ENCODE measurements at places on chromosomes 13 and 19. TPM values are rescaled to one million over a fixed set of nuclear protein-coding genes. Genes with fewer than 3 reads are reported as not detected.

DNA sequence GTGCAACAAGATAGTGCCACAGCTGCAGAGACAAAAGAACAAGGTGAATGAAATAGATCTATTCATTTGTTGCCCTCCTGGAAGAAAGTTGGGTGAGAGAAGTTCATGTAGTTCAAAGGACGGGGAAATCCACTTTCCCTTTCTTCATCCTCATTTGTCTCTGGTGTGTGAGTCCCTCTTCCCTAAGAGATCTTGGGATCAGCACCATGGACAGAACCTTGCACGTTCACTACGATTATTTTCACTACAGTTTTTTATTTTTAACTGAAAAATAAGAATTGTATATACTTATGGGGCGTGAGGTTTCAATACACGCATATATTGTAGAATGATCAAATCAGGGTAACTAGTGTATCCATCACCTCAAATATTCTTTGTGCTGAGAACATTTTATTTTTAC is 29.2 kb downstream of the NLRP5 start:
- no peak for DNase-seq

DNA sequence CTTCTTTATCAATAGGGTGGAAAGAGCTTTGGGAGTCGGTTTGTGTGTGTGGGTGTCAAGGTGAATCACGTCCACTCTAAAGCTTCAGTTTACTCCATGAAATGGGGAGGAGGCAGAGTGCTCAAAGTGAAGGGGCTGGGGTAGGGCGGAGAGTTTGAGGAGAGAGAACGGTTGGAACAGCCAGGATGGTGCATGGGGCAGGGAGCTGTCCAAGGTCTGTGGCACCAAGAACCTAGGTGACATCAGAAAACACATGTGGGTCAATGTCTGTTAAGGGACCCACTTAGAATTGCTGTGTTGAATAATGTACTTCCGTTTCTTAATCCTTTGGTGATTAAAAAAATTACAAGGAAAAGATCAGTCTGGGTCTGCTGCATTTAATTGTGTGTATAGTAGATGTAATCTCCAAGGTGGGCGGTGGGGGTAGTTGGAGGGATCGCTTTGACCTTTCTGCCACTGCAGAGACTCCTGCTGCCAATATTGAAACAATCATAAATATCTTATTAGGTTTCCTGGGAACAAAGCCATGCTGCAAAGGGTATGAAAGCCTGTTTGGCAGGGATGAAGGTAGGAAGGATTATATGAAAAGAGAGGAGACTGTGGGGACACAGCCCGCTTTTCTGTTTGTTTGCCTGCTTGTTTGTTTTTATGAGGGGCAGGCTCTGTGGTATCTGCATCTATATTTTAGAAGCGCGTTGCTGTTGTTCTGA is 122.3 kb downstream of the ATP8A2 start:
- DNase-seq: no peak

DNA sequence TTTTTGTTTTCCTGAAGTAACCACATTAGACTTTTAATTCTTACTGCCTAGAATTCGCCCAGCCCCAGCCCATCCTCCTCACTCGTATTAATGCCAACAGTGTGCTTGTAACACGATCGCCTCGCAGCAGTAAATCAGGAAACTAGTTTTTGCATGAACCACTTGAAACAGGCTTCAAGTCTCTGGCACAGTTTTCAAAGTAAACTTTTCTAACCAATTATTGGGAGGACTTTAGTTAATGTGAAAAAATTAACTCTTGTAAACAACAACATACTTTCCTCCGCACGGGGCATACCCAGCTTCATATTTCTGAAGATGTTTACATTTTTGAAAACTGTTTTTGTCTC is 39.2 kb downstream of the TNFRSF19 start:
- peak; percentile 66 for DNase-seq

- DNase-seq: no peak
Measured at GRCh38 chr13:30159446-30159839, 147.9 kb downstream of the KATNAL1 start.

DNA sequence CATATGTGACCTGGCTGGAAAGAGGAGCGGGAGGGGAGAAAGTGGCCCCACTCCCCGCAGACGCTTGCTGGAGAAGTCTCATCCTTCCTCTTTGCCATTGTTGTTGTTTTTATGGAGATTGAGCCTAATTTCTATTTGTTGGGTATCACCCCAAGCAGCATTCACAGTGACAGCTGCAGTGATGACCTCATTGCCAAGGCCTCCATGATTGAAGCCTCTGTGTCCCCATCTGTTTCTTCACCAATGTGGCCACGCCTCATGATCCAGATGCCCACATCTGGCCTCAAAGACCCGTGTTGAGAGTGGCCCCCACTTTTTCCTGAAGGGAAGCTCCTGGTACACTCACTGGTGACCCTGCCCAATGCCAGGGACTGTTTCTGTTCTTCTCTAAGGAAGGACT is 154.2 kb downstream of the SLC7A1 start:
- DNase-seq: no peak

GRCh38 chr13:38950987-38951386 is 39.6 kb downstream of the STOML3 start:
- no peak for DNase-seq

GRCh38 chr19:49937750-49938381 is 8.6 kb upstream of the NUP62 start:
- peak; percentile 78 for DNase-seq

- no peak for DNase-seq
Measured at GRCh38 chr19:36144624-36145023, 4.8 kb downstream of the CAPNS1 start.

DNA sequence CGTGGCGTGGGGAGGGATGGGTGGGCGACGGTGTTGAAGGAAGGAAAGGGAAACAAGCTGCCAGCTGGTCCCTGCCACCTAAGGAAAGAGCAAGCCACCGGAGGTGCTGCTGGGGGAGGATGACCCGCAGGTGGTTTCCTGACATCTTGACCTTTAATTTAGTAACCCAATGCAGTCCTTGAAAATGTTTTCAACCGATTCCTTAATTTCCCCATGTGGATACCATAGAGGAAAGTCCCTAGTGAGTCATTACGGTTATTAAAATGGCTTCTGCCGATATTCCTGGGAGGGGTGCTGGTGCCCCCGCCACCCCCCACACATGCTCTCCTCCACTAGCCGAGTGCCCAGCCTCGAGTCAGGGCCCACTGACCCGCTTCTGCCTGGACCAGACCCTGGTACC is 6.3 kb upstream of the ANKRD10 start:
- DNase-seq: no peak

- peak; percentile 85 for DNase-seq
Measured at GRCh38 chr13:100673713-100674571, 653 bp downstream of the TMTC4 start.

GRCh38 chr19:341386-342127 is 3.0 kb downstream of the MIER2 start:
- no peak for DNase-seq

- no peak for DNase-seq
Measured at GRCh38 chr13:113145496-113145895, 13.0 kb upstream of the PROZ start.

Gene IGFL1
- not detected for polyA plus RNA-seq

Gene SULT2A1
- polyA plus RNA-seq: not detected

Gene UBE2L5
- not detected for polyA plus RNA-seq

Gene FLT3
- 0.09 TPM for polyA plus RNA-seq

Gene FGF22
- polyA plus RNA-seq: 0.23 TPM

Measured in right cardiac atrium (tissue), 5 donors.